CD8-positive, alpha-beta memory T cell (primary cell): ENCODE measurements at places on chromosomes 11 and 22. TPM values are rescaled to one million over a fixed set of nuclear protein-coding genes. Genes with fewer than 3 reads are reported as not detected.

The GRIA4 gene
- total RNA-seq, result not detected

The CRYBB2 gene
- total RNA-seq, result not detected

The C11orf58 gene
- total RNA-seq, result 188 TPM

DNA sequence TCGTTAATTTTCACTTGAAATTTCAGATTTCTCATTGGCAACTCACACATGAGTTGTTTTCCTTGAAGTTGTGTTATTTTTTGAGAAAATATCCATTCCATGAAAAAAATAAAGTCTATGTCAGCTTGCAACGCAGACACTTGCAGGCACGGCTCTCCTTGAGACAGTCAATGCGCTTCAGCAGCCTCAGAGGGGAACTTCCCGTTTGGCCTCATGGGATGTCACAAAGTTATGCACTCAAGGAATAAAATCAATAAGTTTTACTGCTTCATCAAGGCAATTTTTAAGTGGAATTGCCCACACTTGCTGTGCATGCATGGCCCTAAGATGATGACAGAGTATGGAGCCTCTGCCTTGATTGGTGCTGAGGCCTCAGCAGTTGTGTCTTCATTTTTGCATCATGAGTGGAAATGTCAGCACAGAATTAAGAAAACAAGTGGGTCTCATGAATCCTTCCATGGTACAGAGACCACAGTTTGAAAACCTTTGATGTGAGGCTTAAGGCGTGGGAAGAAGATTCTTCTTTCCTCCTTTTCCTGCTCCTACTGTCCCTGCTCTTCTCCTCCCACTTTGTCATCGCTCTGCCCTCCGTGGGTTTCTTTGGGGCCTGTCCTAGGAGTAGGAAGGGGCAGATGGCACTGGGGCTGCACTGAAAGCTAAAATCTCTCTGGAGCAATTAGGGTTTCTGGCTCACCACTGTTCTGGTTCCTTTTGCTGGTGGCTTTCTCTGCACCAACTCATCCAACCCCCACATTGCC, 509.0 kb upstream of the B3GAT1 start:
- DNase-seq, result no peak
